ENCODE measurements at places on chromosomes 3 and 15.

DNA sequence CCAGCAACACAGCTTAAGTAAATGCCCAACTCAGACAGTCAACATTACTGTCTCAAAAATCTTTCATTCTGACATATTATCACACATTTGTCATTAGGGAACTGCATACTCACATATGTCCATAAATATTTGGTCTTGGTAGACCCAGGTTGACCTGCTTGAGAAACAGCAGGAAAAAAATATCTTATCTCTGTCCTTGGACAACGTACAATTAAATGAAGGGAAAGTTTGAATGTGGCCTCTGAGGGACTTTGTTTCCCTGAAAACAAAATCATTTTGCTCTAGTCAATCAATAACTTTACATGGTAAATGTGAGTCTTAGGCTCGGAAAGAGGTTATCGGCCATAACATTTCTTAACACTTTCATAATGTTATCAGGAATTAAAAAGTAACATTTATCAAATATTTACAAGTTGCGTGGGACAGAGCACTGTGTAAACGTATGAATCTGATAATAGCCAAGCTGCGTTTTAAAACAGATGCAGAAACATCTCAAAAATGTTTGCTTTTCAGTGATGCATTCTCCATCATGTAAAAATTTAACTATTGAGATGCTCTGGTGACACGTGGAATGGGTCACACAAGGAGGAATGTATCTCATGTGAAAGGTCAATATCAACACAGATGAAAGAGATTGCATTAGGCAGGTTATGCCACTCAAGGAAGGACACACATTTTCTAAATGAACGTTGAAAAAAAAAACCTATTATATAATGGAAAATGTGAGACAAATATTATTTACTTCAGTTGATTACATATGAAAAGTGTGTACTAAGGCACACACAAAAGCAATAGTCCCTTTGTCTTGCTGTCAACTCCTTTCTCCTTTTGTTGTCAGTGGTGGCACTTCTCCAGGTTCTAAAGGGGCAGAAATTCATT, 304.4 kb downstream of the WDR72 start:
- H3K4me1 ChIP-seq = no peaks in the 10 kb centered on the region
- H3K27me3 ChIP-seq = no peaks in the 10 kb centered on the region
- no peaks in the 10 kb centered on the region for H3K36me3 ChIP-seq
- H3K27ac ChIP-seq = no peak overlapping the region
- no peak overlapping the region for H3K4me3 ChIP-seq

- H3K36me3 ChIP-seq = peaks cover 37% of the 10 kb centered on the region
- peak; percentile 82 for DNase-seq
- H3K27me3 ChIP-seq = peaks cover 2% of the 10 kb centered on the region
- H3K4me3 ChIP-seq = peak within 1 kb of the TSS; percentile 93
- H3K4me1 ChIP-seq = peaks cover 57% of the 10 kb centered on the region
Measured at GRCh38 chr15:39919748-39920509, at the start of gene GPR176. Gene GPR176, minus strand, starts transcription at chr15:39920266. Its CDS starts 240 bp downstream, at chr15:39920026.

GRCh38 chr15:77025083-77025901, 30.4 kb downstream of the PSTPIP1 start:
- H3K36me3 ChIP-seq = no peaks in the 10 kb centered on the region
- no peak overlapping the region for H3K4me3 ChIP-seq
- no peak for DNase-seq
- peaks cover 5% of the 10 kb centered on the region for H3K27me3 ChIP-seq
- H3K27ac ChIP-seq = no peak overlapping the region
- peaks cover 14% of the 10 kb centered on the region for H3K4me1 ChIP-seq

GRCh38 chr3:94004301-94004910, 24.0 kb downstream of the STX19 start:
- DNase-seq = peak; percentile 72
- peak overlapping the region; percentile 87 for H3K4me3 ChIP-seq
- peak overlapping the region; percentile 74 for H3K27ac ChIP-seq
- H3K36me3 ChIP-seq = no peaks in the 10 kb centered on the region

- no peak overlapping the region for H3K4me3 ChIP-seq
- no peak overlapping the region for H3K27ac ChIP-seq
- DNase-seq = no peak
- H3K36me3 ChIP-seq = no peaks in the 10 kb centered on the region
Measured at GRCh38 chr3:126518779-126519177, 1.2 kb upstream of the UROC1 start.

- peaks cover 5% of the 10 kb centered on the region for H3K27me3 ChIP-seq
- DNase-seq = peak; percentile 14
Measured at GRCh38 chr3:43086460-43087165, 19.3 kb downstream of the POMGNT2 start.

GRCh38 chr3:170257145-170257544, 34.9 kb downstream of the PRKCI start:
- peaks cover 22% of the 10 kb centered on the region for H3K4me1 ChIP-seq
- no peak overlapping the region for H3K4me3 ChIP-seq
- peaks cover 55% of the 10 kb centered on the region for H3K36me3 ChIP-seq

- peaks cover 6% of the 10 kb centered on the region for H3K4me1 ChIP-seq
- H3K36me3 ChIP-seq = no peaks in the 10 kb centered on the region
- peaks cover 24% of the 10 kb centered on the region for H3K27me3 ChIP-seq
- H3K27ac ChIP-seq = no peak overlapping the region
- no peak for DNase-seq
- H3K4me3 ChIP-seq = no peak overlapping the region
Measured at GRCh38 chr15:98433856-98434255, 214.5 kb upstream of the IGF1R start.

DNA sequence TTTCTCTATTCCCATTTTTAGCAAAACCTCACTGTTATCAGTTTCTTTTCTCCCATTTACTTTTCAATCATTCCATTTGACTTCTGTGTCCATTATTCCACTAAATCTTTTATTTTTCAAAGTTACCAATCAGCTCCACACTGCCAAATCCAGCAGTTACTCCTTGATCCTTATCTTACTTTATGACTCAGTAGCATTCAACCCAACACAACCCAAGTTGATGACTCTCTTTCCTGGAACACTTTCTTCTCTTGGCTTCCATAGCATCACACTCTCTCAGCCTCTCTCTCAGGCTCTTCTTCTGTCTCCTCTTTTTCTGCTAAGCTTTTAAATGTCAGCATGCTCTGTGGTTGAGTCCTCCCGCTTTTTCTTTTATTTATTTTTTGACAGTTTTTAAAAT, 36.3 kb downstream of the RASGRP1 start:
- peak; percentile 80 for DNase-seq
- peaks cover 5% of the 10 kb centered on the region for H3K36me3 ChIP-seq
- peak overlapping the region; percentile 34 for H3K27ac ChIP-seq

DNA sequence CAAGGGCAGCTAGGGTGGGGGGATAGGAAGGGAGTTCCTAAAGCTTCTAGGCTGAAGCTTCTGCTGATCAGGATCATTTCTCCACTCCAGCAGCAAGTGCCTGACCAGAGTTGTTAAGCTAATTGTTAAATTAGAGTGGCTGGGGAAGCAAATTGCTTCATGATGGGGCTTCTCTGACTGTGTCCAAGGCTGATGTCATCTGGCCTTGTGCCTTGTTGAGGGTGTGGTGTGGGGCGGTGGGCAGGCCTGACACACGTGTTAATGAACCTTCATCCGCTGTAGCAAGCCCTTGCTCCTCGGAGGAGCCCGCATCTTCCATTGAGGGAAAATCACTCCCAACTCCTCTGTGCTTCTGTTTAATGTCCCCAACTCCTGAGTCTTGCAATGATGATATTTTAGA, 84.3 kb upstream of the ROPN1 start:
- peaks cover 22% of the 10 kb centered on the region for H3K27me3 ChIP-seq
- no peak overlapping the region for H3K27ac ChIP-seq
- no peaks in the 10 kb centered on the region for H3K36me3 ChIP-seq
- no peak for DNase-seq
- no peak overlapping the region for H3K4me3 ChIP-seq

DNA sequence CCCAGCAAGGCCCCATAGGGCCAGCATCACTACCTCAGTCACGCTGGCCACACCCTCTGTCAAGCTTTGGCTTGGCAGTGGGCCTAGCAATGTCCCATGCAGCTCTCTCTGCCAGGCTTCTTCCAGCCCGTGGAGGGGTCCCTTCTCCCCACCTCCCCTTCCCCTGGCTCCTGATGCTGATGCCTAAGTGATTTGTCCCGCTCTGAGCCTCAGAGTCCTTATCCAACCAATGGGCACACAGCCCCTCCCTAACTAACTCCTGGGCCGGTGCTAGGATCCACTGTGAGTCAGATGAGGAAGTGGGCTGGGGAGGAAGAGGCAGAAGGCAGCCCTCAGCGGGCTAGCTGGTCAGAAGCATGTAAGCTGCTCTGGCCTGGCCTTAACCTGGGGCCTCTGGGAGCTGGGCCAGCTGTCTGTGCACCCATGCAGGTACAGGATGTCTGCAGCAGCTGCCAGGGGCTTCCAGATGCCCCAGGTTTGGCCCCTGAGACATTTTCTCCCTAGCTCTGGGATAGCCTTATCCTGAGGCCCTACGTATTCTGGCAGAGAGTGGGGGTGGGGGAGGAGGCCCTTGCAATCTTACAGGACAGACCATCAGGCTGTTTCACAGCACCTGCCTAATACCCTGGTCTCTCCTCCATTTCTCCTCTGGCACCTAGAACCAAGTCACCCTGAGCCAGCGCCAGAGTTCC, 740 bp upstream of the ZBTB47 start:
- H3K27me3 ChIP-seq = peaks cover 2% of the 10 kb centered on the region
- peak overlapping the region; percentile 86 for H3K27ac ChIP-seq
- peak overlapping the region; percentile 94 for H3K4me3 ChIP-seq
- peaks cover 72% of the 10 kb centered on the region for H3K4me1 ChIP-seq
- H3K36me3 ChIP-seq = peaks cover 17% of the 10 kb centered on the region
- DNase-seq = peak; percentile 74

DNA sequence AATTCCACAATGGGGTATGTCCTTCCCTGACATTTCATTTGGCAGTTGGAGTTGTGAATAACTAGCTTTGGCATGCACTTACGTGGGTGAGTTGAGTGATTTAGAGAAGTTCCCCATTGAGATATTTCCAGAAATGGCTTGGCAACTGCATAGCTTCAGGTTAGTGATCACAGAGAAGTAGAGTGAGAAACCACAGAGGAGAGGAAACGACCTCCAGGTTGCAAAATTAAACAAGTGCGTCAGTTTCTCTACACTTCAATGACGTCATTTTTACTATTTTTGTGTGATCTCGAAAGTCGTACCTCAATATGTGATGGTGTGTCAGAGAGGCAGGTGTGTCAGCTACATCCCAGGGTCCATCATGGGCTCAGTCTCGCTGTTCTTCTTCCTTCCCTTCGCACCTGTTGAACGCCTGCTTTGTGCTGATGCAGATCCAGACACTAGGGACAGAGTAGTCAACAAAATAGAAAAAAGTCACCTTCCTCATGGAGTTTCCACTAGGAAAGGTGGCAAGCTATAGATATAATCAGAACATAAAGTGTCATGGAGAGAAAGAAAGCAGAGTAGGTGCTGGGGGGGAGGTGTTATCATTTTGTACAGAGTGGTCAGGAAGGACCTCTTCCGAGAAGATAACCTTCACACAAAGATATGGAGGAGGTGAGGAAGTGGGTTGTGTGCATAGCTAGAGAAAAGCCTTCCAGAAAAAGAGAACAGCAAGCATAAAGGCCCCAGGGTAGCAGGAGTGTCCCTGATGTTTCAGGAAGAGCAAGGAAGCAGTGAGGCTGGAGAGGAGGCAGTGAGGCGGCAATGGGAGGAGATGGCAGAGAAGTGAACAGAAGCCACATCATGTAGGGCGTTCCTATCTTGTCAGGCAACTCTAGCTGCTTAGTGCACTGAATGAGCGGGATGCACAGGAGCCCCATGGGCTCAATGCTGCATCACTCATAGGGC, 75.6 kb downstream of the MCTP2 start:
- H3K27ac ChIP-seq = no peak overlapping the region
- no peak for DNase-seq
- H3K36me3 ChIP-seq = no peaks in the 10 kb centered on the region
- H3K27me3 ChIP-seq = no peaks in the 10 kb centered on the region
- no peak overlapping the region for H3K4me3 ChIP-seq

Measured in HFFc6 (cell line).